Stimulated activated effector memory CD8-positive, alpha-beta T cell treated with anti-CD3 and anti-CD28 coated beads, Interleukin-12 subunit alpha, Interleukin-12 subunit beta, amount 100 ng/mL, for 72 hours (primary cell): ENCODE measurements at places on chromosomes 7 and 10.

- DNase-seq: no peak
Observed at GRCh38 chr10:22489467-22489866, 144.2 kb downstream of the SPAG6 start.

- no peak for DNase-seq
Observed at GRCh38 chr10:102653060-102653459, 8.8 kb downstream of the TRIM8 start.

- peak; percentile 68 for DNase-seq
Observed at GRCh38 chr7:45917658-45918057, 3.4 kb downstream of the IGFBP3 start.

DNA sequence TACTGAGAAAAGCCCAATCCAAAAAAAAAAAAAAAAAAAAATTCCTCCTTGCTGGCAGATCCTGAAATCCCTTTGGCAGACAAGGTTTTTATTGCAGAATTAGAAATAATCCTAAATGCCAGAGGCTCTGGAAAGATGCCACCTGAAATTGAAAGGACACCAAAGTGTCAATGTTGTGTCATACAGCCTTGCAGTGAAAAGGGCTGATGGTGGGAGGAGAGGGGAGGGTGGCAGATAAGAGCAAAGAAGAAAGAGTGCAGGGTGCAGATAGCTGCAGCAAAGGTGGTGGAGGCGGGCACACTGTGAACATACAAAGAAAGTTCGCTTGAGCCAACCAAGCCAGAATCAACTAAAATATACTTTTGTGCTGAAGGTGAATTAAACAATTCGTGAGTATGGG lies 8.2 kb upstream of the OPTN start:
- DNase-seq: no peak

DNA sequence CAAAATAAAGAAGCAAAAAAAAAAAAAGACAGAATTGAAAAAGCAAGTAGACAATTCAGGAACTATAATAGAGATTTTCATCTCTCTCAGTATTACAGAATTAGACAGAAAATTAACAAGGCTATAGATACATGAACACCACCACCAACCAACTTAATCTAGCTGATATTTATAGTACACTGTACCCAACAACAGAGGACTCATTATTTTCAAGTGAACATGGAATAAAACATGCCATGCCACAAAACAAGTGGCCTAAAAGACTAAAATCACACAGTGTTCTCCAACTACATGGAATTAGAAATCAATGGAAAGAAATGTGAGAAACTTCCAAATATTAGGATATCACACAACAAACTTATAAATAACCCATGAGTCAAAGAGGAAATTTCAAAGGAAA lies 9.1 kb downstream of the TMEM168 start:
- no peak for DNase-seq

DNA sequence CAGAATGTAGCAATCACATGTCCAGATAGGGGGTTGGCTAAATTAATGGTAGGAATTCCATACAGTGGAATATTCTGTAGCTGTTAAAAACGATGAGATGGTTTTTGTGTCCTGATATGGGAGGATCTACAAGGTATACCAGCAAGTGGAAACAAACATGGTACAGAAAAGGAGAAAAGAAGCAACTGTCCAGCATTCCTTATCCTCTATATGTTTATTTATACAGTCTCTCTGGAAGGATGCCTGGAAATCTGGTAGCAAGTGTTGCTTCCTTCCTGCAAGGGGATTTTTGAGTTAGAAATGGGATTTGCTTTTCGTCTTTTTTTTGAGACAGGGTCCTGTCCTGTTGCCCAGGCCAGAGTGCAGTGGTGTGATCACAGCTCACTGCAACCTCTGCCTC lies 19.3 kb downstream of the IL15RA start:
- DNase-seq: no peak

GRCh38 chr7:68873616-68874015 lies 724.7 kb upstream of the AUTS2 start:
- DNase-seq: no peak

GRCh38 chr10:51075873-51076229 lies 1.6 kb downstream of the PRKG1 start:
- no peak for DNase-seq

- no peak for DNase-seq
Observed at GRCh38 chr10:124640538-124641231, 103.5 kb downstream of the FAM53B start.

- DNase-seq: no peak
Observed at GRCh38 chr10:6917125-6917524, 337.0 kb upstream of the PRKCQ start.

DNA sequence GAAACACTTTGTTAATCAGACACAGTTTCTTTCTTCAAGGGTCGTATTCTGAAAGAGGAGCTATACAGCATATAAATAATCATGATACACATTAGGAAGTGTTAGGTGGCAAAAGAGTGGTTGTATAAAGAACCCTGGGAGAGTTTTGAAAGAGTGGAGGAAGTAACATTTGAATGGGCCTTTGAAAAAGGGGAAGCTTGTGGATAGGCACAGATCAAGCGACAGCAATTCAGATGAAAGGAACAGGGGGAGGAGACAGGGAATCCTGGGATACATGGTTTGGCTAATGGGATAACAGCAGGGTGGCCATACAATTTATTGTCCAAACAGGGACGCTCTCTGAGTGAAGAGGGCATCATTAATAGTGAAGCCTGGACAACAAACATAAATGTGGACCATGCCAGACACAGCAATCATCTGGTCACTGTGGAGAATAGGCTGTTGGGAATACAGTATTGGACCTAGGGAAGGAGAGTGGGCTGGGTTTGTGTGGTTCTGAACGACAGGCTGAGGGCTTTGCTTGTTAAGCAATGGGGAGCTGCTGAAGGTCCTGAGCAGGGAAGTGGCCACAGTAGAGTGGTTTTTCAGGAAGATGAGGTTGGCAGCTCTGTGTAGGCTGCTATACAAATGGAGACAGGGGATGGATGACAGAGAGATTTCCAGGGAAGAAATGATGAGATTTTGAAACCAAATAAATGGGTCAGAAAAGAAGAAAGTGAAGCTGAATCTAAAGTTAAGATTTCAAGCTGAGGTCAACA lies 75.9 kb downstream of the ICA1 start:
- DNase-seq: no peak

- no peak for DNase-seq
Observed at GRCh38 chr7:105122619-105123018, 108.6 kb downstream of the KMT2E start.

- DNase-seq: no peak
Observed at GRCh38 chr7:36887969-36888368, 163.7 kb upstream of the AOAH start.

DNA sequence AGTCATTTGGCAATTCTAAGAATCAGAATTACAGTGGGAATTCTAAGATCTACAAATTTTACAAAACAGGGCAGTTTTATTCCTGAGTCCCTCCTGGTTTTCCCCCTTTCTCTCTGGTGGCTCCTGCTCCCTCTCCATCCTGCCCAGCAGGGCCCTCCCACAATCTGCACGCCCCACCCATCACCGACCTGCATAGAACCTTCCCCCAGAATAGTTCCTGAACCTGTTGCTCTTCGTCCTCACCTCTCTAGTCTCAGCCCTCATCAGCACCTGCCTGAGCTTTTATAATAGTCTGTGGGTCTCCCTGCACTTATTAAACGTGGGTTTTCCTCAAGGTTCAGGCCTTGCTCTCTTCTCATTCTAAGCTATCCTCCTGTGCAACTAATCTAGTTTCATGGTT lies 49.1 kb upstream of the MNX1 start:
- DNase-seq: no peak

GRCh38 chr7:83347945-83348444 lies 185.3 kb upstream of the PCLO start:
- no peak for DNase-seq

- DNase-seq: no peak
Observed at GRCh38 chr10:119817991-119818888, 54.4 kb downstream of the MCMBP start.
